ENCODE measurements at places on chromosomes 1 and 21. TPM values are rescaled to one million over a fixed set of nuclear protein-coding genes. Genes with fewer than 3 reads are reported as not detected.

GRCh38 chr1:171366085-171366484 lies 52.1 kb downstream of the FMO4 start:
- H3K27ac ChIP-seq = no peak overlapping the region
- no peak overlapping the region for H3K4me3 ChIP-seq
- H3K27me3 ChIP-seq = peaks cover 8% of the 10 kb centered on the region
- H3K4me1 ChIP-seq = no peaks in the 10 kb centered on the region

GRCh38 chr1:4121834-4122512 lies 221.9 kb upstream of the C1orf174 start:
- no peaks in the 10 kb centered on the region for H3K4me1 ChIP-seq
- H3K27me3 ChIP-seq = no peaks in the 10 kb centered on the region
- H3K4me3 ChIP-seq = no peak overlapping the region
- DNase-seq = no peak

DNA sequence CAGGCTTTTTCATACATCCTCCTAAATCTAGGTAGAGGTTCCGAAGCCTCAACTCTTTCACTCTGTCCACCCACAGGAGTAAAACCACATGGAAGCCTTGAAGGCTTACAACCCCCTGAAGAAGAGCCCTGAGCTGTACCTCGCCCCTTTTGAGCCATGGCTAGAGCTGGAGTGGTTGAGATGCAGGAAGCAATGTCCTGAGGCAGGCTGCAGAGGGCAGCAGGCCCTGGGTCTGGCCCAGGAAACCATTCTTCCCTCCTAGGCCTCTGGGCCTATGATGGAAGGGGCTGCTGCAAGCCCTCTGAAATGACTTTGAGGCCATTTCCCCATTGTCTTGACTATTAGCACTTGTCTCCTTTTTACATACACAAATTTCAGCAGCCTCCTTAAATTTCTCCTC lies 1503.0 kb downstream of the KCNT2 start:
- H3K36me3 ChIP-seq = no peaks in the 10 kb centered on the region
- no peaks in the 10 kb centered on the region for H3K27me3 ChIP-seq
- DNase-seq = no peak

- H3K4me3 ChIP-seq = no peak overlapping the region
- peak overlapping the region; percentile 55 for H3K27ac ChIP-seq
- peaks cover 49% of the 10 kb centered on the region for H3K4me1 ChIP-seq
- no peaks in the 10 kb centered on the region for H3K27me3 ChIP-seq
Measured at GRCh38 chr1:205275133-205275532, 46.4 kb downstream of the NUAK2 start.

RGS8 gene
- not detected for total RNA-seq

Measured in activated CD4-positive, alpha-beta T cell treated with anti-CD3 and anti-CD28 coated beads, Interleukin-2, amount 10 ng/mL, durations not matched to agents 7 days and 5 days (primary cell).